ELF-1 (cell line): ENCODE measurements at places on chromosomes 7 and 10.

- DNase-seq = no peak
Measured at GRCh38 chr7:148615085-148615730, 24.6 kb downstream of the C7orf33 start.

DNA sequence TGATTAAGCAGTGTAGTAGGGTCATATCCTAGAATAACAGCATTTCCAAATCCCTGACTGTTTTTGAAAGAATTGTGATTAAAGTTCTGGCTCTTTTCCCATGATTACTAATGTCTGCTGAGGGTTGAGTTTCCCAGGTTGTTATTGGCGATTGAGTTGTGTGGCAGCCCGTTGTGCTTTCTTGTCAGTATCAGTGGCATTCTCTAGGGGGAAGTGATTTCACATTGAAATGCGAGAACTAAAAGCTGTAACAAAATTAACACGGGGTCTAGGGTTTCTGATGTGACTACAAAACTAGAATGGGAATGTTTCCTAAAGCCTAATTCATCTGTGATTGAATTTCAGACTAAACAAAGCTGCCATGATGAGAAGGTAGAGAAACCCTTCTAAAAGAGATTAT, 349.4 kb downstream of the EXOC4 start:
- DNase-seq = no peak

GRCh38 chr10:105875050-105875449, 1234.0 kb downstream of the SORCS3 start:
- DNase-seq = no peak

DNA sequence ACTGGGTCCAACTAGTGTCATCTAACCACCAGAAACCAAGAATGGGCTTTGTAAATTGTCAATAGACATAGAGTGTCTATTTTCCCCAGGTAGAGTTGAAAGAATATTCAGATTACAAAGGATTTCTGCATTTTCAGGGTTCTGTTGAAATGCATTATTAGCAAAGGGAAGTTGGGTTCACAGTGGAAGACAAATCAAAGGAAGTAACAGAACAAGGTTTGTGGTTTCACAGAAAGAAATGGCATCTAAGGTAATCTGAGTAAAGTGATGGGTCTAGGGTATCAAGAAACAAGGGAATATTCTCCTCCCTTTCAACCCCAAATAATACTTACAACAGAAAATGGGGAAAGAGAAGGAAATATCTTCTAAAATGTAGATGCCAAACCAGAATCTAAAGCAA, 25.8 kb downstream of the CEP41 start:
- no peak for DNase-seq

- DNase-seq = no peak
Measured at GRCh38 chr10:22158426-22158825, 59.4 kb downstream of the EBLN1 start.

GRCh38 chr10:50421026-50421719, 169.9 kb upstream of the ASAH2 start:
- peak; percentile 73 for DNase-seq
